ENCODE measurements at places on chromosomes 2 and 18. TPM values are rescaled to one million over a fixed set of nuclear protein-coding genes. Genes with fewer than 3 reads are reported as not detected.

Gene ABCB11
- total RNA-seq, result 9.2 TPM

Gene AMER3
- total RNA-seq, result 1.00 TPM

Gene DSG4
- 0.12 TPM for total RNA-seq

Gene PLGLB1
- 4.4 TPM for total RNA-seq

Gene MDH1B
- 0.16 TPM for total RNA-seq

Gene PJVK
- total RNA-seq, result 3.8 TPM

Gene DOK6
- 2.0 TPM for total RNA-seq

Gene C2orf78
- total RNA-seq, result not detected

Gene ST8SIA3
- total RNA-seq, result 0.04 TPM

Gene PLEKHH2
- 5.1 TPM for total RNA-seq

Gene NTSR2
- total RNA-seq, result not detected

Gene RNF152
- total RNA-seq, result 18.3 TPM

Gene LDLRAD4
- 15.1 TPM for total RNA-seq

Gene RNASEH1
- 16.6 TPM for total RNA-seq

Gene EPB41L3
- total RNA-seq, result 31.7 TPM

Gene ELMOD3
- 25.1 TPM for total RNA-seq

Gene MAP3K19
- 1.1 TPM for total RNA-seq

Gene IL1RL1
- total RNA-seq, result 15.6 TPM

Gene TUBA3E
- total RNA-seq, result 18.5 TPM

Gene ZSWIM2
- total RNA-seq, result not detected

Gene TANC1
- total RNA-seq, result 18.5 TPM

Gene ALKAL2
- total RNA-seq, result 2.9 TPM

Gene ACVR1C
- 2.4 TPM for total RNA-seq

Gene CKAP2L
- 4.3 TPM for total RNA-seq

Gene MBD2
- 16.8 TPM for total RNA-seq

Gene PDE11A
- total RNA-seq, result 2.2 TPM

Gene ERICH2
- not detected for total RNA-seq

Gene SH2D6
- total RNA-seq, result 0.27 TPM

Measured in hepatocyte (in vitro differentiated cells).